ENCODE measurements at places on chromosomes 3 and 15.
A peak's percentile ranks its signal among the peaks of the same experiment; 100 is the strongest.

DNA sequence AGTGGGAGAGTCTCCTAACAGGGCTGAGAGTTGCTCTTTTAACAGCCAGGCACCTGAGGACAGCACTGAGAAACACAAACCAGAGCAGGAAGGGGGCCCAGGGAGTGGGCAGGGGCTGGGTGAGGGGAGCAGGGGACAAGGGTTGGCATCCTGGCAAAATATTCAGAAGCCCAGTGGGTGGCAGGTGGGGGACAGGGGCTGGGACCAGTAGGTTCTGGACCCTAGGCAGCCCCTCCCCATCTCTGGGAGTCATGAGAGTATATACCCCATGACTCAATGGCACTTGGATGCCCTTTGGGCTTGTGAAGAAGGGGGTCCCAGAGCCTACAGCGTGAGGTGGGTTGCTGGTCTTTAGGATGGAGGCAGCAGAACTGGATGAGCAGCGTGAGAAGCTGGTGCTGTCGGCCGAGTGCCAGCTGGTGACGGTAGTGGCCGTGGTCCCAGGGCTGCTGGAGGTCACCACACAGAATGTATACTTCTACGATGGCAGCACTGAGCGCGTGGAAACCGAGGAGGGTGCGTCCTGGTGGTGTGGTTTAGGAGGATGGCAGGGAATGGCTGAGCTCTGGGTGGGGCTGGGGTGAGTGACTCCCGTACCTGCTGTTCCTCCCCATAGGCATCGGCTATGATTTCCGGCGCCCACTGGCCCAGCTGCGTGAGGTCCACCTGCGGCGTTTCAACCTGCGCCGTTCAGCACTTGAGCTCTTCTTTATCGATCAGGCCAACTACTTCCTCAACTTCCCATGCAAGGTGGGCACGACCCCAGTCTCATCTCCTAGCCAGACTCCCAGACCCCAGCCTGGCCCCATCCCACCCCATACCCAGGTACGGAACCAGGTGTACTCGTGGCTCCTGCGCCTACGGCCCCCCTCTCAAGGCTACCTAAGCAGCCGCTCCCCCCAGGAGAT is 24.2 kb downstream of the NBEAL2 start:
- no peak for DNase-seq

GRCh38 chr3:190105876-190106275 is 14.8 kb downstream of the P3H2 start:
- DNase-seq: no peak

- DNase-seq: no peak
These were observed 147.4 kb downstream of the NSUN3 start for GRCh38 chr3:94210256-94210655.

GRCh38 chr3:52053307-52054304 is 2.8 kb downstream of the DUSP7 start:
- no peak for DNase-seq

DNA sequence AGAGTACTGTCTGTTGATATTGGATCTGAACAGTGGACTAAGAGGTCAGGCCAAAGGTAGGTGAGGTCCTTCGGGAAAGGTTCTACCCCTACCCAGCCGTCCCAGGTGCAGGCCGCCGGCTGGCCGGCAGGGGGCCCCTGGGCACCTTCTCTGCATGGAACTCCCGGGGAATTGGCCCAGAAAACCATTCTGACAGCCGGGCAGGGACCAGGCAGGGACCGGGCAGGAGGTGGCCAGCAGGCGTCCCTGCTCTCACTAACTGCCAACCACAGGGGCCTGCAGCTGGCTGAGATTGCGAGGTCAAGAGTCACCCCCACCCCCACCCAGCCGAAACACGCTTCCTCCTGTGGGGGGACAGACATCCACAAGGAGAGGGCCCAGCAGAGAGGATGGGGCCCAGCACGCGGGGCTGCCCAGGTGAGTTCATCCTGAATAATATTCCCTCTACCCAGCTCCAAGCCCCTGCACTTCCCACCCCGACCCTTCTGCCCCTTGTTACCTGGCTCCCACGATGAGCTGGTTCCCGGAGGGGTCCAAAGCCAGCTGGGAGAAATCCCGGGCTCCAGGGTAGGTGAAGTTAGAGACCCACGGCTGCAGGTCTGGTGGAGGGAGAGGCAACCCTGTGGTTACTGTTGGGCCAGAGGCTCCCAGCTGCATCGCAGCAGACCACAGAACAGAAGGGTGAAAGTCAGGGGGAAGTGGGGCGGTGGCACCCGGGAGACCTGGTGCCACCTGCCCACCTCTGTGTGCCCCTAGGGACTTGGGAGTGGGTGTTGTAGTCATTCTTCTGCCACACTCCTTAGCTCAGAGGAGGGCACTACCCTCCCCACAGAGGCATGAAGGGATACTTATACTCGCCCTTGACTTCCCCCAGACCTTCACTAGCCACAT is 84.4 kb downstream of the SEMA5B start:
- peak; percentile 13 for DNase-seq

DNA sequence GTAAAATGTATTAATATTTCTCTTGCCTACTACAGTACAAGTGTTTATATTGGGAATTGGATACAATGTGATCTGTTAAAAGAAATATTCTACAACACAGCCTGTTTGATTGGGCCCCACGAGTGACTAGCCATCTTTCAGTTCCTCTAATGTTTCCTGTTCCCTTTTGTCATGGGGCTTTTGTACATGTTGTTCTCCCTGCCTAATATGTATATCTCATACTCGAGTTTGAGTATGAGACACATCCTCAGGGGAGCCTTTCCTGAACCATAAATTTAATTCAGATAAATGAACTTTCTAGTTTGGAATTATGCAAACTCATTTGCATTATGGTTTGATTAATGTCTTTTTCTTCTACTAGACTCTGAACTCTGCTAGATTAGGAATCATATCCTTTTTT is 65.5 kb downstream of the MEF2A start:
- DNase-seq: no peak

DNA sequence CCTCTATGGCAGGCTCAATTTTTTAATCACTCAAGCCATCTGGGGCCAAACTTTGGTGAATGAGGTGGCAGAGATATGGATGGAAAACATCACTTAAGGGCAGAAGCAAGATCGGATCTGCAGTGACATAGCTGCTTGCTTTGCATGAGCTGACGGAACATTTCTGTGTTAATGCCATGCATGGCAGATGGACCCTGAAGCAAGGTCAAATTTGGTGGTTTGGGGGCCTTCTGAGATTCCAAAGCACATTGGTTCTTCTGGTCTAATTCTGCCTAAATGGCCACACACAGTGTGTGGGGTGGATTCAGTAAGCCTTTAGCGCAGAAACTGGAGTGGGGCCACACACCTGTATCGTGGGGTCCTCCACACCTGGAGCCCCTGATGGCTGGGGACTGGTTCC is 38.3 kb upstream of the BCL2L10 start:
- DNase-seq: no peak

DNA sequence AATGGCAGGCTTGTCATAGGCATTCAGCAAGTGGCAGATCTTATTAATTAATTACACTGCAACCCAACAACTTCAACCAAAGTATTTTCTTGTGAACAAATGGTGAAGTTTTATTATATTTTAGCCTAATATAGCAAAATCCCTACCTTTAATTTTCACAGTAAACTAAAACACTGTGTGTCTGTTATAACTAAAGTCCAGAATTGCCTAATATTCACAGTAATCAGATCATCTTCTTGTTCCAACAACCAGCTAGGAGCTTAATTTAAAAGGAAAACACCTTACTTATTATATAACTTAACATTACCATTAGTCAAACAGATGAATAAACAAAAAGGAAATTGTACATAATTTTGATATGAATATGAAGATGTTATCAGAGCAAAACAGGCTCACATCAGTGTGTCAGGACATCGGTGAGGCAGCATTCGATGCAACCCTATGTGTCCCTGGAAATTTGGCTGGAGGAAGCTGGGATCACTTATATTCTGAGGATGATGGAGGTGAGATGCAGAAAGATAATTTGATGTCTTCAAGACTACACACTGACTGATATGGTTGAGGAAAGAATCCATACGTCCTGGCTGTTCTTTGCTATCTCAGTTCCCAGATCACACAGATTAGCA is 189.3 kb upstream of the EIF1B start:
- DNase-seq: no peak

- DNase-seq: no peak
These were observed 33.3 kb upstream of the TUBGCP5 start for GRCh38 chr15:23072633-23073032.

- no peak for DNase-seq
These were observed 129.9 kb downstream of the ATP10A start for GRCh38 chr15:25733036-25733855.

DNA sequence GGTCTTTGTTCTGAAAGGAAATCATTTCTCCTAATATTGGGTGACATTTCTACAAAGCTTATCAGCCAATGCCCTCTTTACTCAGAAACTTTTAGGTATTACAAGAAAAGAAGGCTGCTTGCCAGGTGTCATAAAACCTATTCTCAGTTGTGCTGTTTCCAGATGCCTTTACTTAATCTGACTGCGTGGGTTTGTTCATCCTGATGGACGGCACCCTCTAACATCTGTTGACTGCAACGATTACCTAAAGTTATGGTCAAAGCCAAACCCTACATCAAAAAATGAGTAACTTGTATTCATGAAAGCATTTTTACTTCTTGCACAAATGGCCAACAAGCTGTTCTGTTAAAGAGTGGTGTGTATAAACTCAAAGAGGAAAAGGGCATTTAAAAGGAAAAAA is 207.7 kb upstream of the PDZRN3 start:
- no peak for DNase-seq

DNA sequence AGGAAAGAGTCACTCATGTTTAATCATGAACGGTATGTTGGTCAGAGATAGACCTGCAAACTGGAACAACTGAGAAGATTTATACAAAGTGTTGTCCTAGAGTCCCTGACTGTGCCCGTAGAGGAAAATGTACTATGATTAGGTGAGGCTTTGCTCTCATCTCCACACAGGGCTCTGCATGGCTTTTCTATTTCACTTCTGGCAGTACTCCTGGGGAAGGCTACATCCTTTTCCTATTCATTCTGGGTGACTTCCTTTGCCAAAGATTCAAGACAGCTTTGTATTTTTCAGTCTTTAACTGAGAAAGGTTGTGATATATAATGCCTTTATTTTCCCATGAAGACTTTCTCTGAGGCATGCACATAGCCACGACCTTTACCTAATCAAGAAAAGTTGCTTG is 414.7 kb downstream of the ZBTB20 start:
- DNase-seq: no peak

DNA sequence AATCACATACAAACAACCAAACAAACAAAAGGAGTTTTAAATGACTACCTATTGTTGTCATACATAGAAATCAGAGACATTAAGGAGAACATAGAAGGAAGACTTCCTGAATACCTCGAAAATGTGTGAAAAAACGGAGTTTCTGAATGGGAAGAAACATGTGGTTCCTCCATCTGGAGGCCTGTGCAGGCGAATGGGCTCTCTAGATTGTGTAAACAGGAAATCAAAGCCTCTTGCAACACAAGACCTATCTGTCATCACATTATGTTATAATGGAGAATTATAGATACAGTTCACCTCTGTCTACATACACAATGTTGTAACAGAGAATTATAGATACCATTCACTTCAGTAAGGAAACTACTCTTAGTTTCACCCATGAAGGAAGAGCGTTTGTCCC is 44.1 kb downstream of the RUBCN start:
- DNase-seq: no peak

GRCh38 chr3:159607856-159608255 is 380.8 kb upstream of the IL12A start:
- no peak for DNase-seq

GRCh38 chr15:57493351-57493750 is 98.4 kb upstream of the MYZAP start:
- no peak for DNase-seq

DNA sequence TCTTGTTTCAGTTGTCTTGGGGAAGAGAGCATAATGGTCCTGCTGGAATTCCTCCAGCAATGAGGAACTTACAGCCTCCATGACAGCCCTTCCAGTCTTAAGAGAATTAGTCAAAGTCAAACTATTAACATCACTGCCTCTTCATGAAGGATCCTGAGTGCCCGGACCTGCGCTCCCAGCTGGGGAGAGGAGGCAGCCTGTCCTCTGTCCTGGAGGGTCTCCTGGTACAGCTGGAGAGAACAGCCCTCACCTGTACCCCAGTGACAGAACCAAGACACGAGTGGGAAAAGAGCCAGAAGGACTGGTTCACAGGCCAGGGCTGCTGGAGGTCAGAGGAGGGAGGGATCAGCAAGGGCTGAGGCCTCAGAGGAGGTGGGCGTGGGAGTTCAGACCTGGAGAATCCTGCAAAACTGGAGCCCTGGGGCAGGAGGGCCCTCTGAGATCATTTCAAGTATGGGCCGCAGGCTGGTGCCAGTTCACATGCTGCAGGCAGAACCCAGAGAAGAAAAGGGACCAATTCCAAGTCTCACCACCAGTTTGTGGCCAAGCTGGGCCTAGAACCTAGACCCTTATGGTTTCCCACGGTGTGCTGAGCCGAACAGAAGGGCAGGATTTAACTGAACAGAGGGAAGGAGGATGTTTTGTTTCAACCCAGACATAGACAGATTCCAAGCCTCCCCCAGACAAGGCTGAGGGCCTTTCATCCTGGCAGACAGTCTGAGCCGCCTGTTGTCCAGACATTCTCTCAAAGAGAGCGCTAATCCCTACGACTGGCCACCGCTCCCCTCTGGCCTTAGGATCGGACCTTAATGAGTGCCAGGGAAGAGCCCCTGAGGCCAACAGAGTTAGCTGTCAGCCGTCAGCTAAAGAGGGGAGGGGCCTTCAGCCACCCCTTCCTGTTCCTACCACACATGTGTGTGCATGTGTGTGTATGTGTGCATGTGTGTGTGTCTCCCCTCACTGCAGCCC is 18.2 kb downstream of the LOXL1 start:
- DNase-seq: no peak

DNA sequence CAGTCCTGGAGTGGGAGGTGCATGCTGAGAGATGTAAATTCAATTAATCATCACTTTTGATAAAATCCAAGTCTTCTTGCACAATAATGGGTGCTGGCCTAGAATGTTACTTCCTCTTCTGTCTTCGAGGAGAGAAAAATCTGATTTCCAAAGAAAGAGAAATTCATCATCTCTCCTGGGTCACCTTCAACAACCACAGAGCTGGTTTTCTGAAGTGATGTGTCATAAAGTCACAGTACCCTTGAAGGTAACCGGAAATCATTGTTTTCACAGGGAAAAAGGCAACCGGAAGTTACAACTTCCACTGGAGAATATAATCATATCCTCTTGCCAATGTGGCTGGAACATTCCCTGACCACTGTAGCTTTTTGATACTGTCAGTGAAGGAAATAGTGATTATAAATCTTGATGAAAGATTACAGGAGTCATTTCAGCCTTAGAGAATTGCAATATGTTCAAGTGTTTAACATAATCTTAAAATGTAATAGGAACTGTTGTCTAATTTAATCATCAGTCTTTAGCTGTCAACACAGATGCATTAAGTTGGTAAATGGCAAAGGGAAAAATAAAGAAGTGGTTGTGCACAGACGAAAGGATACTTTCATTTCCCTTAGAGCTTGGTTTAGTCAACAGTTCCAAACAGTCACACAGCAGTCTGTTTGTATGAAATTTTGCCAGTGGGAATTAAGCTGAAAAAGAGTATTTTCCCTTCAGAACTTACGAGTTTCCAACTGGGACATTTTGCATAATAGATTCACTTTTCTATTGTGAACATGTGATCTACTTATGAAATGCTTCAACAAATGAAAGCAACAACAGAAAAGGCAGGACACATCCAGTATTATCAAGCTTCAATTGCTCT is 106.5 kb upstream of the SLC4A7 start:
- DNase-seq: no peak

Data from amniotic stem cell (primary cell).